Esophagus squamous epithelium (tissue), 5 donors: ENCODE measurements at places on chromosomes 11 and 22.

DNA sequence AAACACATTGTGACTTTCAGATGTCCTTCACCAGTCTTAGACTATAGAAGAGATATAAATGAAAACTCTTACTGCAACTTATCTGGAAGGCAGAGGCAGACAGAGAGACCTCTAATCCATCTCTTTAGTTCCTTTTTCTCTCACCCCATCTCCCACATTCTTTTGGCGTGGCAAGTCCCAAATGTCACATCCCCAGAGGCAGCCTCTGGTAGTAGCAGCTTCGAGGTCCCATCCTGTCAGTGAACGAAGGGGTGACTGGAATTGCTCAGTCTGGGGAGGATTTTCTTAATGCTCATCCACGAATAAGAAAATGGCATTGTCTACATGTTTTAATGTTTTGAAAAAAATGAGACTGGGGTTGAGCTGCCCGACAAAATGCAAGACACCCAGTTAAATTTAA, 201.4 kb downstream of the GRIA4 start:
- DNase-seq, result no peak

DNA sequence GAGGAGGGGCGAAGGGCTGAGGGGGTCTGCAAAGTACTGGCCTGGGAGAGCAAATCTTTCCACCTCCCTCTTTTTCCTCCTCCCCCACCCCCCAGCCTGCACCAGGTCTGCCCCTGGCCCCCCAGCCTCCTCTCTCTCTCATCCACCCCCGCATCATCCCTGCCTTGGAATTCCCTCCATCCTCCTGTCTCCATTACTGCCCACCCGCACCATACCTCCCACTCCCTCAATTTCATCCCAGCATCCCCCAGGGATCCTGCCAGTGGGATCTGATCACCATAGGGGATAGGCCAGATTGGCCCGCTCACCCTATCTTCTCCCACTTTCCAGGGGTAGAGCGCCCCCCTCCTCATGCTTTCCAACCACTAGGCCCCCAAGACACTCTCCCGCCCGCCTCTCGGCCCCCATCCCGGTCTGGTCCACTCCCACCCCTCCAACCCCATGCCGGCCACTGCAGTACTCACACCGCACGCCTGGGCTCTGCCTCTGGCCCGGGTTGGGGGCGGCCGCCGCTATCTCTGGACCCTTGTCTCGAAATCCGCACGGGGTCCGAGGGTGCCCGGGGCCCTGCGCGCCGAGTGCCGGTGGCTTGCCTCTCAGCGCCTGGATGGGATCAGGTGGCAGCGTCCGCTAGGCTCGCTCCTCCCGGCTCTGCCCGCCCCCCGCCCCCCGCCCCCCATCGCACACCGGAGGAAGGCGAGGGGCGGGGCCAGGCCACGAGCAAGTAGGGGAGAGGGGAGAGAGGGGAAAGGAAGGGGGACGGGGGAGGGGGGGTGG, at the start of gene GAL3ST3:
GAL3ST3 (minus strand) TSS at position 615 of the 777 bp plus-strand sequence. CDS start 3,746 bp downstream, outside the sequence.
- DNase-seq, result no peak

- no peak for DNase-seq
Measured at GRCh38 chr11:9132203-9132878, 40.9 kb upstream of the SCUBE2 start.

DNA sequence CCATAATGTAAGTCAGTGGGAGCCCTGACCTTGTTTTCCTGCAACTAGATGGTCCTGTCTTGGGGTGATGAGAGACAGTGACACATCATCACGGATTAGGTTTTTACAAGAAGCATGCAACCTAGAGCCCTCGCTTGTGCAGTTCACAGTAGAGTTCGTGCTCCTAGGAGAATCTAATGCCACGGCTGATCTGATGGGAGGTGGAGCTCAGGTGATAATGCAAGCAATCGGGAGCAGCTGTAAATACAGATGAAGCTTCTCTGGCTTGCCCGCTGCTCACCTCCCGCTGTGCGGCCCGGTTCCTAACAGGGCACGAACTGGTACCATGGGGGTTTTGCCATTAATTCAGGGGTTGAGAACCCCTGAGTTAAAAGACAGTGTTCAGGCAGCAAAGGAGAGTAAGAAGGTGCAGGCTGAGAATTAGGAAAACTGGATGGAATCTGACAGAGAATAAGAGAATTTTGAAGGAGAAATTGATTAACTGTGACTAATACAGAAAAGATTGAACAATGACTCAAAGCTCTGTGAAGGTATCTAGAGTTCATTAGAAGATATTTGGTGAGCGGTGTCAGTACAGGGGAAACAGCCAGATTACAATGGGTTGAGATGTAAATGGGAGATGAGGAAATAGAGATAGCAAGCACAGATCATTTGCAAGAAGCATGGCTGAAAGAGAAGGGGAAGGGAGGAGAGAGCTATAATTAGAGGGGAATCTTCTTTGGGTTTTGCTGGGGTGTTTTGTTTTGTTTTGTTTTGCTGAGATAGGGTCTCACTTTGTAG, 21.0 kb downstream of the WEE1 start:
- DNase-seq, result no peak

GRCh38 chr11:130218501-130219070, 59.0 kb downstream of the ST14 start:
- DNase-seq, result no peak

GRCh38 chr11:65852508-65853245, 5.3 kb downstream of the CFL1 start:
- no peak for DNase-seq
